NCI-H748 treated with DMSO at 0.1 percent for 48 hours (cell line): ENCODE measurements at places on chromosomes 3 and 15.

DNA sequence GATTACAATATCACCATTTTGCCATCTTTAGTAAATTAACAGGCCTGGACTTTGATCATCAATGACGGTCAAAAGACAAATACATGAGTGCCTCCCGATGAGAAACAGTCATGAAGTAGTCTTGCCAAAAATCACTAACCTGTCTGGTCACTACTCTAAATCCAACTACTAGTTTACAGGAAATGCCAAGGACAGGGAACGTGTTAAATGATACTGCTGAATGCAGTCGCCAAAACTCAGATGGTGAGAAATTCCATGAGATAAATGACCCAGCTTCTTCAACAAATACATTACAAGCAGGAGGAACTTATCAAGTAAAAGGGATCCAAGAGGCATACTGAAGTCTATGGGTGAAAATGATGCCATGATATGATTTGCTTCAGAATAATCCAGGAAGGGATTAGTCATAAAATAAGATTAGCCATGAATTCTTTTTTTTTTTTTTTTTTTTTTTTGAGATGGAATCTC is 35.8 kb upstream of the ATP13A3 start:
- DNase-seq = no peak

GRCh38 chr15:61151791-61152190 is 77.3 kb downstream of the RORA start:
- no peak for DNase-seq

- no peak for DNase-seq
Measured at GRCh38 chr3:37375184-37376127, 201.1 kb upstream of the LRRFIP2 start.

- DNase-seq = peak; percentile 7
Measured at GRCh38 chr3:127525373-127525772, 65.2 kb downstream of the TPRA1 start.

DNA sequence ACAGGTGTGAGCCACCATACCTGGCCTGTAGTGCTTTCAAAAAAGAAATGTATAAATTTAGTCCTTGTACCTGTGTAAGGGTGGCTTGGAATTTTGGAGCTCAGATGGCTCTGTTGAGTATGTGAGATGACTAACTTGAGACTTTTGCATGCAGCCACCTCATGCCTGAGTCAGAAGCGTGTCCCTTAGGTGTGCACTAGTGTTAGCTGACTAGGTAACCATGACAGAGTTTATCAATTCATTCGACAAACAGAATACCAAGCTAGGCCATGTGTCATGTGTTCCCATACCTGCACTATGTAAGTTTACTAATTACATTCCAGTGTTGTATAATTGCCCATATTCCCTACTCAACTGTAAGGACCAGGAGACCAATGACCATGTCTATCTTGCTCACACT is 4.0 kb upstream of the ZNF639 start:
- DNase-seq = no peak

DNA sequence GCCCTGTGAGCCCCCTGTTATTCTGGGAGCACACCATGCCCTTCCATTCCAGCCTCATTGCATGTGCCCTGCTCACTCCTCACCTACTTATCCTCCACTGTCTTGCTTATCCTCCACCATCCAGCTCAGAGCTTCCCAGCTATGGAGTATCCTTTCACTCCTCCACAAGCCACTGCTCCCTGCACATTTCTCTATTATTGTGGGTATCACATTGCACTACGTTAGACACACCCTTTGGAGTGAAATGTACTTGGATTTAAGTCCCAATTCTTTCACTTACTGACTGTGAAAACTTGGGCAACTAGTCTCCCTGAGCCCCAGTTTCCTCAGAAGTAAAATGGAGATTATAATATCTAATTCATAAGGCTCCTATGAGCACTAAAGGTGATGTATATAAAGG is 4.3 kb downstream of the MASP1 start:
- no peak for DNase-seq

GRCh38 chr15:40248006-40248783 is 9.3 kb downstream of the PAK6 start:
- no peak for DNase-seq

DNA sequence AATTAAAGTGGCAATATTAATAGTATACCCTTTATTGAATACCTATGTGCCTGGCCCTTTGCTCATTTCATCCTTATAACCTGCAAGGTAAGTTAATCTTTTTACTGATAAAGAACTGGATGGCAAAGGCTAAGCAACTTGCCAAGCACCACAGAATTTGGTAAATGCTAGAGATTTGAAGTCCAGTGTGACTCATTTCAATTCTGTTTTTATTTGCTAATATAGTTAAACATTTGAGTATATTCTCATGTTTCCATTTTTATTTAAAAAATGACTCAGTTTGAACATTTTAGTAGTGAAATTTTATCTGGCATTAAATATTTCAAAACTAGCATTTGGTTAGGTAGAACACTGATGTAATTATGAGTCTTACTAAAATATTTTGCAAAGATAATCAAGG is 11.3 kb downstream of the PFN2 start:
- DNase-seq = no peak

DNA sequence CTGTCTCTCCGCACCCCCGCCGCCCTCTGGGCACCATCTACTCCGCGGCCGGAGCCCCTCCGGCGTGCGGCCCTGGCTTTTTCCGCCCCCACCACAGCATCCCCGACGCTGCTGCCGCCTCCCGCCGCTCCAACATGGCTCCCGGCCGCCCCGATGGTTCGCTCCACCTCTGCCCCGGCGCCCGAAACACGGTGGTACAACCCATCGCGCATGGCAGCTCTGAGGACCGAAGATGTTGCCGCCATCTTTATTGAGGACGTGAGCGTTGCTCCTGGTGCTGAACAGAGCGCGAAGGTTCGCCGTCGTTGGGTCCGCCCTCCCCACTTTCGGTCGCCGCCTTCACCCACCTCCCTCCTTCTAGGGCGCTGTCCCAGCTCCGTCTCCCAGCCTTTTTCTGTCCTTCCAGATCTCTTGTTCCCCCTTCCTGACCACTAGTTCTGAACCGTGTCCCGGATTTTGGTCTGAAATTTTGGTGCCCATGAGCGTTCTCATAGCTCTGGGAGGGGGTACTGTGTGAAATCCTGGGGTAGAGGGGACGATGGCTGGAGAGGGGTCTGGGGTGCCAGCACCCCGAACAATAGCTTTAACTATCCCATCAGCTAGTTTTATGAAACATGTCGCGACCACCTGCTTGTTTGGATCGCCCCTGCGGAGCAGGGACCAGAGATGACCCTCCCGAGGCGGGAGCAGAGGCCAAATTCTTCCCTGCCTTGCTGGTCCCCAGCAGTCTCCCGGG is at the start of gene CELSR3:
CELSR3 (minus strand) TSS at position 134 of the 736 bp plus-strand sequence. CDS start 252 bp downstream, outside the sequence.
- peak; percentile 49 for DNase-seq

- no peak for DNase-seq
Measured at GRCh38 chr3:190606596-190606995, 92.7 kb downstream of the IL1RAP start.

GRCh38 chr3:5929027-5929426 is 741.5 kb downstream of the EDEM1 start:
- DNase-seq = no peak

- no peak for DNase-seq
Measured at GRCh38 chr15:41789662-41790061, 15.4 kb downstream of the MAPKBP1 start.
